ENCODE measurements at places on chromosomes 12 and 14.

DNA sequence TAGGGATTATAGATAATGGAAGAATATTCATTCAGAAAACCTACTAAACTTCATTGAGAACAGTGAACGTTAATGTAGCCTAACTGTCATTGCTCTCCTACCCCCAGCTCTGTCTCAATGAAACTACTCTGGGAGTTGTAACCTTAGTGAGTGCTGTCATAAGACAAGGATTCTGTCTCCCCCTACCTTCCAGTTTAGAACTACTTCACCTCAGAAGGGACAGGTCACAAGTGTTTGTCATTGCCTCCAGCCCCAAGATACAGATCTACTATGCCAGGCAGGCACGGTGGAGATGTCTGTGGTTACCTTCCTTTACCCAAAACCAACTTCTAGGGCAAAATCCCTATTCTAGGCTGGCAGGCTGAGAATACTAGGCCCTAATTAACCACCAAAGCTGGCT lies 833.1 kb upstream of the SEL1L start:
- no peak for DNase-seq

- DNase-seq: no peak
Observed at GRCh38 chr12:124869059-124869665, 5.5 kb upstream of the SCARB1 start.

GRCh38 chr12:91877022-91877421 lies 268.6 kb downstream of the BTG1 start:
- peak; percentile 74 for DNase-seq

DNA sequence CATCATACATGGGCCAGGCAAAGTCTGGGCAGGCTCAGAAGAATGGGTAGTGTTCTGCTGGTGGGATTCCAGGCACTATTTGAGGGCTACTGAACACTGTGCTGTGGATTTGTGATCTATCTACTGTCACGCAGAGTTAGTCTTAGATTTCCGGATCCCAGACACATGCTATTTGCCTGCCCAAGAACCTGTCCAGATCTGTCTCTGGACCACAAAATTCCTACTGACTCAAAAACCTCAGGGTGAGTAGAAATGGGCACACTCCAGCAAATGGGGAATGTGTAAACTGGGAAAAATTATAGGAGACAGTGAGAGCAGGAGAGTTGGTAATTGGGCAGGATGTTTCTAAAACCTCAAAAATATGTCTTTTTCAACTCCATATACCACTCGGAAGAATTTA lies 129.9 kb downstream of the GALC start:
- DNase-seq: no peak

GRCh38 chr12:45434094-45434493 lies 218.2 kb downstream of the ANO6 start:
- no peak for DNase-seq

DNA sequence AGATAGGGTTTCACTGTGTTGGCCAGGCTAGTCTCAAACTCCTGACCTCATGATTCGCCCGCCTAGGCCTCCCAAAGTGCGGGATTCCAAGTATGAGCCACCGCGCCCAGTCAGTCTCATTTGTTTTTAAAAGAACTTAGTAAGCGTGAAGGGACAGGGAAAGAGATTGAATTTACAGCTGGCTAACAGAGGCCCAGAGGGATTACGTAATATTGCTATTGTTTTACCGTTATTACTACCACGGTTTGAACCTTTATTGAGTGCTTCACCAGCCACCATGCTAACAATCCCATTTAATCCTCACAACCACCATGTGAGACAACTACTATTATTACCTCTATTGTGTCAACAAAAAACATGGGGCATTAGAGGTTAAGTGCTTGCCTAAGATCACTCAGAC lies 26.7 kb upstream of the BLTP3B start:
- no peak for DNase-seq

DNA sequence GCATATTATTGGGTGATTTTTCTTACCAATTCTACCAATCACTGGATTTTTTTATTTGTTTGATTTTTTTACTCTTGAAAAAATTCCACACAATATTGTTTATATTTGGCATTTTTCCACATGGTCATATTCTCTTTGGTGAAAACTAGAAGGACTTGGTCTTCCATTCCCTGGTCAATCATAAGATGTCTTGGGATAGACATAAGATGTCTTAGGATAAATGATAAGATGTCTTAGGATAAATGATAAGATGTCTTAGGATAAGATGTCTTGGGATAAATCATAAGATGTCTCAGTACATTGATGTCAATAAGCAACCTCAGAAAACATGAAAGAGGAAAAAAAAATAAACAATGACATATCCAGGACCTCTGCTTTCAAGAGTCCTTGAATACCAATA lies 309.1 kb downstream of the LRFN5 start:
- no peak for DNase-seq

DNA sequence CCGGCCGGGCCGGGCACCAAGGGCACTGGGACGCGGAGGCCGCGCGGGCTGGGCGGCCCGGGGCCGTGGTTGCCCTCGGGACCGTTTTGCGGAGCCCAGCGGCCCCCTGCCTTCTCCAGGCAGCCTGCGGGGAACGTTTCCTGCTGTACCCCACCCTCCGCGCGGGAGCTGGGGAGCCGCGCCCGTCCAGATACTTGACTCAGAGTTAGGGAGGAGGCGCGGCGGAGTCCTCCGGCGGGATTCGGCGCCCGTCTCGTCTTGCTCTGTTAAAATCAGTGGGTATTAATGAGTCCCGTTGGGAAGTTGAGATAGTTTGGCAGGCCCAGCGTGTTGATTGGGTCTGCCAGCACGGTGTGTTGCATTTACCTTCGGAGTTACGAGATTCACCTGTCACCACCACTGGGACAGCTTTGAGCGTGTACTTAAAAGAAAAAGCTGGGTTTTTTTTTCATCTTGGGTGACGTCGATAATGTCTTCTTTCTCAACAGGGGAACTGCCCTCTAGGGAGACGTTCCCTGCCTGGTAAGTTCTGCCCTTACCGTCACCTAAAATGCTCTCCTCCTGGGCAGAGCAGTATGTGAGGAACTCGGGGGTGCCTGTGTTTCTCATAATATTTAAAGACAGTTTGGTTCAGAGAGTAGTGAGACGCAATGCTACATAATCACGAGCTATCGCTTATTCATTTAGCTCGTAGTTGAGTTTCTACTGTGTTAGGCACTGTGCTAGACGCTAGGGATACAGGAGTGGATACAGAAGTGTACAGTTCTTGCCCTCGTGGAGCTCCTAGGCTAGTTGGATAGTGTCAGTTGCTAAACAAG lies 596 bp downstream of the DLST start:
- peak; percentile 22 for DNase-seq

DNA sequence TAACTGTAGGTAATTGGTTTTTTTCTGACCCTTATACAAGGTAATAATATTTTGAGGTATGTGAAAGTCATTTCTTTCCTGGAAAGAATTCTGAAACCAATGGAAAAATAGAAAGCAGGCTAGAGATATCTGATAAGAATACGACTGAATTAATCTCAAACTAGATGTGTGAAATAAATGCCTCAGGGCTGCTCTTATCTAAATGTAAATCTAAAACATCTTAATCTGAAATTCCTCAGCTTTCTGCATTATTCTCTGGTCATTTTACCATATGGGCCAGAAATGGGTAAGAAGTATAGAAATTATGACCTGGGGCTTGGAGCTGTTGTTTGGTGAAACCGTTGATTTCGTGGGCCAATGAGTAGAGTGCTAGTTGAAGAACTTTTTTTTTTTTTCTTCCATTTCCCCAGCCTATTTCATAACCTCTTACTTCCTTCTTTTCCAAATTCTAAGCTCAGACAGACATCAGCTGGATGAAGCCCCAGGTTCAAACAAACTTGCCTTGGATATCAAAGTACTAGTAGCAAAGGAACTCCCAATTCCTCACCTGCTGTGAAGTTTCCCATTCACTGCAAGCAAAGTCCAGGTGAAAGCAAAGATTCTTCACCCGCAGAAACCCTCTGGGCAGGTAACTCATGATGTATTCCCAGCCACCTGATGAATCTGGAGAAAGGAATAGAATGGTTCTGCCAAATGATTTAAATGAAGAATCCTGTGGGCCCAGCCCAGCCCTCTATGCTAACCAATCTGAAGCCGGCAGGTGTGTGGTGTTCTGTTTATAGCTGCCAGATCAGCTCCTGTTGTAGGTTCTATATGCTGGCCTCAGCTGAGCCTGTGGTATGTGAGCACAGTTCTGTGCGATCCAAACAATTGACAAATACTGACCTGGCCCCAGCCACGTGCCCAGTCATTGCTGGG lies 9.7 kb upstream of the FOS start:
- no peak for DNase-seq

DNA sequence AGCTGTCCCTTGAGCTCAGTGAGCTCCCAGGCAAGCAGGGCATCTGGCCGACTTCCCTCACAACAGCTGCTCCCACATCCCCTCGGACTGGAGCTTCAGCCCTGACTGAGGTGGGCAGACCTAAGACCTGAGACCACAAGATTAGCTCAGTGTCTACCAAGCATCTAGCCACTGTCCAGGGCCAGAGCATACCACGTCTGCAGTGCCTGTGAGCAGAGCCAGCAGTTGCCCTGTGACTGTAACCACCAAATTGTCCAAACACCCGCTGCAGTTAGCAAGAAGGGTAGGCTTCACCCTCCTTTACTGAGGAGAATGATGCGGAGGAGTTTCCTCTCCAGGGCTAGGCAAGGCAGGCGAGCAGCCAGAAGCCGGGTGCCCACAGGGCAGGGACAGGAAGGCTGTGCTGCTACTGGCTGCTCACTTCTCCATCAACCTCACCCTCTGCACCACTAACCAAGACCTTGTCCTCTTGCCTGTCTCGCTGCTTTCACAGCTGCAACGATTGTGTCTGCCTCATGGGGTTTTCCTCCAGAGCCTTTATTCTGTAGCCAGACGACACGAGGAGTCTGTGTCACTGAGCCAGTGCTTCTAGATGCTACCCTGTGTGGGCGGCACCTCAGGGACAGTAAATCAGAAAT lies 53.9 kb downstream of the ANAPC7 start:
- no peak for DNase-seq

- DNase-seq: no peak
Observed at GRCh38 chr12:55718624-55719275, 1.4 kb upstream of the RDH5 start.

DNA sequence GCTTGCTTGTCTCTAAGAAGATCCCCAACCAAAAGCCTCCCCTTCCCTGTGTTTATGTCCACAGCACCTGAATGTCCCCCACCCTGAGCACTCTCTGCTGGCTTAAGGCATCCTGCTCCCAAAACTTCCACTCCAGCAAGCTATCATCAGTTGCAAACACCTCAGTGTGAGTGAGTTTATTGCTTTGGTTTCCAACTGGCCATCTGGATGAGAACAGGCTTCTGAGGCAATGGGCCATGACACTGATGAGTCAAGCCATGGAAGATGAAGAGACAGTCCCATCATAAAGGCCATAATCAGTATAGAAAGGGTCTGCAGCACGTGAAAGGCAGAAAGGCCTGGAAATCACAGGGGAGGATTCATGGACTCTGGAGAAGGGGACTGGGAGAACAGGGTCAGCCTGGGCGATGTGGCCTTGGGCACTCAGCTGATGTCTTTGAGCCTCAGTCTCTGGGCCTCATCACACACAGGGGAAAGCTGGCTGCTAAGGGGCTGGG lies 12.8 kb downstream of the CMKLR1 start:
- no peak for DNase-seq

DNA sequence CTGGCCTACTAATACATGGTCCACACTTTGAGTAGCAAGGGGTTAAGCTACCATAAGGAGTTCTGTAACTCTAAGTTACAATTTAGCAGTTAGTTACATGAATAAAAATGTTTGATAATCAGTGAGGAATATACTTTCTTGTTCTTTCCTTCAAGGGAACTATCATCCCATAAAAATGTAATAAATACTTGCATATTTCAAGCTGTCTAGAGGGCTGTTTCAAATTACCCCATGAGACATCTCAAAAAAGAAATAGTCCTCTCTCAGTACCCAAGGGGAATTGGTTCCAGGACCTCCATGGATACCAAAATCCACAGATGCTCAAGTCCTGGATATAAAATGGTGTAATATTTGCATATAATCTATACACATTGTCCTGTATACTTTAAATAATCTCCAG lies 48.7 kb upstream of the GNG2 start:
- DNase-seq: no peak

DNA sequence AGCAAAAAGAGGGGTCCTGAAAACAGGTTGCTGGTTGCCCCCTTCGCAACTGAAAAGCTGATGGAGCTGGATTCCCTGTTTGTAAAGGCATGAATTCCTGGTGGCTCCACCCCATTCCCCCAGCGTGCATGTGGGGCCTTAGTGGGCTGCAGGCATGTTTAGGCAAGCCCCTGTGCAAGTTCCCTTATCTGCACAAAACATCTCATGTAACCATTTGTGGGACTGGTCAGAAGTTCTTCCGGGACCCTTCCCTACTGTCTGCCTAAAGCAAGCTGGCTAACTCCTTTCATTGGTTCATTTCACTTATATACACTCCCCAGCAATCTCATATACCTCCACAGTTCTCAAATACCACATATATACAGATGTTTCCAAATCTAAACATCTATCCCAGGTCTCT lies 24.0 kb upstream of the HIGD1C start:
- DNase-seq: no peak

DNA sequence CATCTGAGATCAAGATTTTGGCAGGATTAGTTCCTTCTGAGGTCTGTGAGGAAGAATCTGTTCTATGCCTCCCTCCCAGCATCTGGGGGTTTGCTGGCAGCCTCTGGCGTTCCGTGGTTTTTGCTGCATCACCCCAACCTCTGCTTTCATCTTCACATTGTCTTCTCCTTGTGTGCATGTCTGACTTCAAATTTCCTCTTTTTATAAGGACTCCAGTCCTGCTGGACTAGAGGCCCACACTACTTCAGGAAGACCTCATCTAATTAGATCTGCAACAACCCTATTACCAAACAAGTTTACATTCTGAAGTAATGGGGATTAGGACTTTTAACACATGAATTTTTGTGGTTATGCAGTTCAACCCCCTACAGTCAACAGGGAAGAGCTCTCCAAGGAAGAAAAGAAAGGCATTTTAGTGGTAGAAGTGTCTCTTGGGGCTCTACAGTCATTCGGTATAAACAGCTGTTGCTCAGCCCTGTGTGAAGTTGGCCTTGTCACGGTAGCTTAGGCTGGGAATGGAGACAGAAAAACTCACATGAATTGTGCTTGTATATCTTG lies 89.7 kb downstream of the CAND1 start:
- DNase-seq: no peak

GRCh38 chr12:7439579-7440505 lies 4.1 kb downstream of the CD163L1 start:
- DNase-seq: peak; percentile 17

DNA sequence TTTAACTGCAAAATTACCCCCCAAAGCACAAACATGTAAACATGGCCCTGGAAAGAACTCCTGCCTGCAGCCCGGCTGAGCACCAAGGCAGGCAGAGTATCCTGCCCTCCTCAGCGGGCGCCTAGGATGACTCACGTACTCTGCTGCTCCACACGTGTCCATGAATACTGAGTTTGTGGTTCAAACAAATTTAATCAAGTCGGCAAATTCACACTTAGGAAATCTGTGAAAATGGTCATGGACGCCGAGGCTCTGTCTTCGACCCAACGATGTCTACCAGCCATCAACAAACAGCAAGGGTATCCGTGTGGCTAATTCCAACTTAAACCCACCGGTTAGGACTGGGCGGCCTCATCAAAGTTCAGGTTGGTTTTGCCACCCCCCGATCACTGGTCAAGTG lies 25.5 kb downstream of the GOLGA3 start:
- no peak for DNase-seq

- no peak for DNase-seq
Observed at GRCh38 chr14:50230401-50230700, 1.0 kb downstream of the SOS2 start.
